ENCODE measurements at places on chromosomes 7 and 10.

DNA sequence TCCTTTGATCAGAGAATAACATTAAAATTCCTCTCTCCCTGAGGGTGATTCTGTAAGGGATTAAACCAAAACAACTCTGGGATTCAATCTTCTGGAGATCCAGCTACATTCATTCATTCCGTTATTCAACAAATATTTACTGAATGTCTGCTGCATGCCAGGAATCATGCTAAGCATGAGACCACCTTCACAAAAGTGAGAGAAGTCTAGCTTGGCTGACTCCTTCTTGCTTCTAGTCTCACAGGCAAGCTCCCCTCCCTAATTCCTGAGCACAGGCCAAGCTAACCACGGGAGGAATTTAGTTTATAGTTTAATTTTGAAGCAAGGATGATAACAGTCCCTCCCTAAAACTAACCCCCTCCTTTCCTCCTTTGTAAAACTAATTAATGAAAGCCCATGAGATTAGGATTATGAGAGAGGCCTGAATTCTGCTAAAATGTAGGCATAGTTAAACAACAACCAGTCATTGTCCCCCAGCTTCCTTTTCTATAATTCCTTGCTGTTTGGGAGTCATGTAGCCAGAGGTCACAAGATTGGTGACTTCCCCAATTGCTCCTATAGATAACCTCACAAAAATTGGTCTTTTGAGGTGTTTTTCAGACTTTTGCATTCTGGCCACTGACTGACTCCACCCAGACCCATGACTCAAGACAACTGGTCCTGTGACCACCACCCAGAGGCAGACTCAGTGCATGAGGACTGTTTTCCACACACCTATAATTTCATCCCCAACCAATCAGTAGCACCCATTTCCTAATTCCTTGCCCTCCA is 113.5 kb downstream of the ITGB8 start:
- DNase-seq, result no peak

DNA sequence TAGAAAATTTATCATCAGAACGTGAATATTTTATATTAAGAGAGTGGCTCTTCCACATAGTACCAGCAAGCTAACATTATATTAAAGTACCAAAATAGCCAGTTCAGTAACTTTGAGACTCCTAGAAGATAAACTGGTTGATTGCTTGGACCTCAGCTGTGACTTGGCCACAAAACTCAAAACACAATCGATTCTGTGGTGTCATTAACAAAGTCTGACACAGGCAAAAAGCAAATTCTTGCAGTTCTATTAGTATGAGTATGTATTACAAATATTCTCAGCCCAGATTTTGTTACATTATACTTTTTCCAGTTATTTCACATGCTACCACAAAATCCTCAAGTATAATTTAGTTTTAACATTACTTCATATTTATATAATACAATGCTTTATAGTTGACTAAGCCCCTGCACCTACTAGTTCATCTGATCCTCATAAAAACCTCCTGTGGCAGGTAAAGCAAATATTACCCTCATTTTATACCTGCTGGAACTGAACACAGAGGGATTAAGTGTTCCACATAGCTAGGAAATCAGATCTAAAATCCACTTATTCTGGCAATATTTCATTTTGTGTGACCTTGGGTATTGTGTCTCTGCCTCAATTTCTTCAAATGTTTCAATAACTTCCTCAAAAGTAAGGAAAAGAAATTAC is 279.9 kb upstream of the MKLN1 start:
- DNase-seq, result no peak

DNA sequence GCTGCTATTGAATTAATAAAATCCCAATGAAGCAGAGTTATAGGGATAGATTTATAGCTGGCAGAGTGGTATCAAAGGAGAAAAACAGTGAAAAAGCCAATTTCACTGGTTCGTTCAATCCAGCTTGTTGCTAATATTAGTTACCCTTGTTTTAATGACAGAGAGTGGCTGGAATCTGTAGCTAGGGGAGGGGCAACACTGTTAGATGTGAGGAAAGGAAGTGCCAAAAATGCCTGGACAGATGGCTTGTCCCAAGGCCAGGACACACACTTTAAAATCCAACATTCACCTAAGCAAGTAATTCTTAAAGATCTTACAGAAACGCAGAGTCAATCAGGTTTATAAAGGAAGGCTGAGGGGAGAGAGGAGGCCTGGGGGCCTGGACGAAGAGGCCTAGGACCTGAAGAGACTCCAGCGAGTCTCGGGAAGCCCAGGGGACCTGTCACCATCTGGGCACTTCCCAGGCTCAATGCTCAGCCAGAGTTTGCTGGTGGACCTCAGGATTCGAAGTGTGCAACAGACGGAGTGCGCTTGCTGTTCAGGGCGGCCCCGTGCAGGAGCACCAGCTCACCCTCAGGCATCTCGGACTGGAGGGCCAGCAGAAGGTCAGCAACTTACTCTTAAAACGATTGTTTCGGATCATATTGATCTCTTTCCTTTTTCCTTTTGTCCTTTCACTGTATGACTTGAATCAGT is 36.7 kb downstream of the TMEM248 start:
- no peak for DNase-seq

DNA sequence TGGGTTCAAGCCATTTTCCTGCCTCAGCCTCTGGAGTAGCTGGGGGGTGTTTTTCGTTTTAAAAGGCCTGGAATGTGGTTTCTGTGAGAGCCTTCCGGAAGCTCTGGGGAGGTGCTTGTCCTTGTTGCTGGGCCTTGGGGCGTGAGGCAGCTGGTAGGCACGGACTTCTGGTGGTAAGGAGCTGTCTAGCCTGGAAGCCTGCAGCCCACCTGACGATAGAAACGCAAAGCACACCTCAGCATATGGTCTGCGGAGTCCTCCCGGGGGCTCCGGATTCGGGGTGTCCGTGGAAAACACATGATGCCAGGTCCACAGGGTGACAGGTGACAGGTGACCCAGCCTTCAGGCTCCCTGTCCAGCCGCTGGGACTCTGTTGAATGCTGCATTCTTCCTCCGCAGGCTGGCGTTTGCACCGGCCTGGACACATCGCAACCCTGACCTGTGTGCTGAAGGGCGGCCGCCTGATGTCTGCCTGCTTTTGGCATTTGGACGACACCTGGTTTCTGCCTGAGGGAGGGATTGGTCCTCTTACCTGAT is 37.3 kb downstream of the INPP5A start:
- DNase-seq, result no peak
